Activated naive CD4-positive, alpha-beta T cell (primary cell): ENCODE measurements at places on chromosomes 1 and 21.

GRCh38 chr1:40036574-40036973 lies 4.0 kb upstream of the CAP1 start:
- no peak for DNase-seq

- no peak for DNase-seq
Observed at GRCh38 chr1:31627930-31628559, 10.6 kb downstream of the HCRTR1 start.

DNA sequence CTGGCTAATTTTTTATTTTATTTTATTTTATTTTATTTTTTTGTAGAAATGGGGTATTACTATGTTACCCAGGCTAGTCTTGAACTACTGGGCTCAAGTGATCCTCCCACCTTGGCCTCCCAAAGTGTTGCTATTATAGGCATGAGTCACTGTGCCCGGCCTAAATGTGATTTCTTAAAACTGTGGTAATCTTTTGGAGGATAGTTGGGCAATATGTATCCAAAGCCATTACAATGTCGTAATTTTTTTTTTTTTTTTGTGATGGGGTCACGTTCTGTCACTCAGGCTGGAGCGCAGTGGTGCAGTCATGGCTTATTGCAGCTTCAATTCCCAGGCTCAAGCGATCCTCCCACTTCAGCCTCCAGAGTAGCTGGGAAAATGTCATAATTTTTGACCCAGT lies 14.2 kb downstream of the ETV3L start:
- no peak for DNase-seq

DNA sequence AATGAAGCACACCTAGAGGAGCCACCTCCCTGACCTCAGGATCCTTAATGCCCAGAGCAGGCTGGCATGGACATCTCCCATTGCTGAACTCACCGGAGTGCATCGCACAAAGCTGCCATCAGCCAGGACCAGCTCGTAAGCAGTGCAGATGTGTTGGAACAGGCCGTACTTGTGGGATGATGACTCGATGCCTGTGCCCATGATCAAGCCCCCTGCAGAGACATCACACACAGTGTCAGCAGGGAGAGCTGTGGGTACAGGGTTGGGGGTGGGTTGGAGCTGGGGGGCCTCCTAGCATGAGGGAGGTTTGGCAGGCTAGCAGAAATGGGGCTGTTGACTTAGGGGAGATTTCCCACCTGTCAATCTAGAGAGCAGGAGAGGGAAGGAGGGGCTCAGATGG lies 12.0 kb downstream of the DHCR24 start:
- no peak for DNase-seq

GRCh38 chr1:160077486-160077885 lies 3.9 kb upstream of the KCNJ9 start:
- DNase-seq, result no peak

- no peak for DNase-seq
Observed at GRCh38 chr1:152501704-152502103, 8.9 kb upstream of the LCE5A start.

GRCh38 chr1:46394108-46394871 lies at the start of gene FAAH:
Gene FAAH, plus strand, starts transcription at chr1:46394317. Its CDS starts 32 bp downstream, at chr1:46394349.
- DNase-seq, result no peak

- no peak for DNase-seq
Observed at GRCh38 chr1:24379733-24380315, 33.8 kb downstream of the STPG1 start.

- DNase-seq, result no peak
Observed at GRCh38 chr1:101438359-101438758, 201.5 kb downstream of the S1PR1 start.

GRCh38 chr1:53043271-53043670 lies 18.7 kb upstream of the PODN start:
- no peak for DNase-seq

DNA sequence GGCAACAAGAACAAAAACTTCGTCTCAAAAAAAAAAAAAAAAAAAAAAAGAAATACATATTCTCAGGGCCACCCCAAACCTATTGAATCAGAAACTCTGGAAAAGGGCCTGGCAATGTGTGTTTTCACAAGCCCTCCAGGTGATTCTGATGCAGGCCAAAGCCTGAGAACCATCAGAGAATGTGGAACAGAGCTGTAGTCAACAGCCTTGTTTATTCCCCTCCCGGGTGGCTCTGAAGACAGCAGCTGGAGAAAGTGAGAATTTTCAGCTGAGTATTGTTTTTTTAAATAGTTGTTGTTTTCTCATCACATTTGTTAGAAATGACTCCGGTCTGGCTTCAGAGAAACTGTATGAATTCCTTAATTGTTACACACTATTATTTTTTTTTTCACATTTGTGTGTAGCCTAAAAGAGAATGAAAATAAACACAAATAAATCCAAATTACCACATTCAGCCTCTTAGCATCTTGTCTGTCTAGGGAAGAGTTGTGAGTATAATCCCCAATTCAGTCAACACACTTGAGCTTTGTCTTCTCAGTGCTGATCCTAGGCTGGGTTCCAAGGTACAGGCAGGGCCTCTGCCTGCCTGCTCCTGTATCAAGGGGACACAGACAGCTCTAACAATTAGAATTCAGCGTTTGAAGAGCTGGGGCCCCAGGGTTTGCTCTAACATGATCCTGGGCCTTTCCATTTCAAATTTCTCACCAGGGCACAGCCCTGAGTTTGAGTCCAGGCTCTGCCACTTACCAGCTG lies 6.6 kb upstream of the AZIN2 start:
- no peak for DNase-seq

DNA sequence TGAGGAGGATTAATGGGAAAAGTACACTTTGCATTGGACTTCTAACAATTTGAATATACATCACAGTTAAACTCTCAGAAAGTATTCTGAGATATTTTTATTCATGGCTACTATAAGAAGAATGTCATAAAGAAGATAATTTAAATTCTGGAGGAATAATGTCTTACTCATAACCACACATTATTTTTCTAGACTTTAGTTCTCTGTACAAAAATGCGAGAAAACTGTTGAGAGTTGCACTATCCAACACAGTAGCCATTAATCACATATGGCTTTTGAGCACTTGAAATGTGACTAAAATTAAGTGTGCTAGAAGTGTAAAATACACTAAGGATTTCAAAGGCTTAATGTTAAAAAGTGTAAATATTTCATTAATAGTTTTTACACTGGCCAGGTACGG lies 53.8 kb downstream of the CRB1 start:
- DNase-seq, result no peak

DNA sequence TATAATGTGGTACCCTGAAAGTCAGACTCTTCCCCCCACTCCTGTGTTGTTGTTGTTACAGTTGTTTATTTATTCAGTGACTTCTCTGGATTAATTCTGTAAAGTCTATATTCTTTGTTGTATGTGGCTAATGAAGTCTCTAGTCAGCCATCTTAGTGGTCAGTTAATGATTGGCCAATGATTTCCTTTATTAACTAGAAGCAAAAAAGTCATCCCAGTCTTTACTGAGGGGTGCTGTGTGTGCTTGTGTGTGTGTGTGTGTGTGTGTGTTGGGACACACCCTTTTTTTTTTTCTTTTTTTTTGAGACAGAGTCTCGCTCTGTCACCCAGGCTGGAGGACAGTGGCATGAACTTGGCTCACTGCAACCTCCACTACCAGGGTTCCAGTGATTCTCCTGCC lies 37.3 kb upstream of the HYI start:
- no peak for DNase-seq

- DNase-seq, result no peak
Observed at GRCh38 chr1:88276163-88276562, 407.9 kb upstream of the PKN2 start.
